ENCODE measurements at places on chromosomes 13 and 19.

- no peak for DNase-seq
These were observed 47.0 kb upstream of the FLT1 start for GRCh38 chr13:28541966-28542365.

GRCh38 chr19:10719466-10719961 lies 1.6 kb downstream of the DNM2 start:
- DNase-seq = no peak

DNA sequence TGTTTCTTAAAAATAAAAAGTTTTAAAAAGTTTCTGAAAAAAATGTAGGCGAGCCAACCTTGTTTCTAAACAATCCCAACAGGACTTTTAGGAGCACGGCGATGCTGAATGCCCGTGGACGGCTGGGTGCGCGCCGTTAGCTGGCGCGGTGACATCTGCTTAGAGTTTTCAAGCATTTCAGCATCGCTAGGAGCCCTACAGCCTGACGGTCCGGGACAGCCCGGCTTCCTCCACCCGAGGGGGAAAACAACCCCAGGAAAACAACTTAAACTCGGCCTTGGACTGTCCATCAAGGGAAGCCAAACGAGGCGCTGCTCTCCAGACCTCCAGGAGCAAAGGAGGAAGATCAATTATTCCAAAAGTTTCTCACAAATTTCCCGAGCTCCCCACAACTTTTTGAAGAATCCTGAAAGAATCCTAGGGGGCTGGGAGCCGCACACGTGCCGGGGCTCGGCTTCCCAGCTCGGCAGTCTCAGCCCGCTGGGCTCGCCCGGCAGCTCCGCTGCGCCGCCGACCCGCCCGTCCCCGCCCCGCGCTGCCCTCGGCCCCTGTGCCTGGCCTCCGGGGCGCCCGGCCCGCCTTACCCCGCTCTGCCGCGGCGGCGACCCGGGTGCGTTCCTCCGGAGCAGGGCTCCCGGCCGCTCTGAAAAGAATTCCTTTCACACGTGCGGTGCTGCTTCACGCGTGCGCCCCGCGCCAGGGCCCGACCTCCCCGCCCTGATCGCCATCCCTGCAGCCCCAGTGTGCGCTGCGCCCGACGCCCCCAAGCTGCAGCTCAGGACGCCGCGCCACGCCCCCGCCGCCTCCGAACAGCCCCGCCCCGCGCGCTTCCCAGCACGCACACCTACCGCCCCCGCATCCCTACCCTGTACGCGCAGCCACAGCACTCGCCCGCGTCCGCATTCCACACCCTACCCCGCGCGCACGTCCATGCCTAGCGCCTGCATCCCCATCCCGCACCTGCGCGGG lies at the start of gene GJA3:
Gene GJA3 (minus strand): TSS at position 747 of the 969 bp plus-strand sequence. CDS start 17,764 bp downstream, outside the sequence.
- no peak for DNase-seq

- DNase-seq = no peak
These were observed 229.0 kb downstream of the POSTN start for GRCh38 chr13:37369616-37370015.

DNA sequence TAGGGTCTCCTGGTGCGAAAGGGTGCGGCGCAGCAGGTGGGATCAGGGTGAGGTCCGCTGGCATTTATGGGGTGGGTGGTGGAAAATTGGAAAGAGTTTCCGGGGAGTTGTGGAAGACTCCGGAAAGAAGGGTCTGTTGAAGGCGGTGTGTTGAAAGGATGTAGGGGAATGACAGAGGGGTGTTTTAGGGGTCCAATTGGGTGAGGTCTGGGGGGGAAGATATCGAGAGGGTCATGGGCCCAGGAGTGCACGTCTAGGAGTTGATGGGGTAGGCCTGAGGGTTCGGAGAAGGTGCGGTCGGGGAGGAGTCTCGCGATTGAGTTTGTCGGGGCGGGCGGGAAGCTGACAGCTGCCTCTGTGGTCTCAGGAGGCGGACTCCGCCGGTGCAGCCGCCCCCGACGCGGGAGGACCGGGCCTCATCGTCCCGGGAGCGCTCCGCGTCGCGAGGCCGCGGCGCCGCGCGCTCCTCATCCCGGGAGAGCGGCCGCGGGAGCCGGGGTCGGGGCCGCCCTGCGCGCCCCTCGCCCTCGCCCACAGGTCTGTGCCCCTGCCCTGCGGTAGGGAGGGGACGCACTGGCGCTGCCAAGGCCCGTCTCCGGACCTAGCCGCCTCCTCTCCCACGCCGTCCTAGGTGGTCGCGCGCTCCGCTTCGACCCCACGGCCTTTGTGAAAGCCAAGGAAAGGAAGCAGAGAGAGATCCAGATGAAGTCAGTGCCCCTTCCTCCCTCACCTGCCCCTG lies 7.0 kb downstream of the PGLYRP1 start:
- no peak for DNase-seq

- DNase-seq = no peak
These were observed 200.9 kb upstream of the TMTC4 start for GRCh38 chr13:100875392-100876043.

DNA sequence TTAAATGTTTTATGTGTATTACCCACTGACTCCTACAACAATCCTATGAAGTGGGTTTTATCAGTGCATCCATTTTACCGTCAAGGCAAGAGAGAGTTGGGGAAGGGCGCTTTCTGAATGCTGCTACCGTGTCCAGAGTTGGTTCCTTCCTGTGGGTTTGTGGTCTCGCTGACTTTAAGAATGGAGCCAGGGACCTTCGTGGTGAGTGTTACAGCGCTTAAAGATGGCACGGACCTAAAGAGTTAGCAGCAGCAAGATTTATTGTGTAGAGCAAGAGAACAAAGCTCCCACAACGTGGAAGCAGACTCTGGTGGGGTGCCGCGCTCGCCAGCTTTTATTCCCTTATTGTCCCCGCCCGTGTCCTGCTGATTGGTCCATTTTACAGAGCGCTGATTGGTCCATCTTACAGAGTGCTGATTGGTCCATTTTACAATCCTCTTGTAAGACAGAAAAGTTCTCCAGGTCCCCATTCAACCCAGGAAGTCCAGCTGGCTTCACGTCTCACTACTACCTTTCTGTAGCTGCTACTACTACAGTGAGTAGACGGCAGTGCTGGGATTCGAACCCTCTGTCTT lies 6.1 kb downstream of the OSCAR start:
- no peak for DNase-seq

- no peak for DNase-seq
These were observed 4.0 kb upstream of the NFIX start for GRCh38 chr19:12991296-12991695.

DNA sequence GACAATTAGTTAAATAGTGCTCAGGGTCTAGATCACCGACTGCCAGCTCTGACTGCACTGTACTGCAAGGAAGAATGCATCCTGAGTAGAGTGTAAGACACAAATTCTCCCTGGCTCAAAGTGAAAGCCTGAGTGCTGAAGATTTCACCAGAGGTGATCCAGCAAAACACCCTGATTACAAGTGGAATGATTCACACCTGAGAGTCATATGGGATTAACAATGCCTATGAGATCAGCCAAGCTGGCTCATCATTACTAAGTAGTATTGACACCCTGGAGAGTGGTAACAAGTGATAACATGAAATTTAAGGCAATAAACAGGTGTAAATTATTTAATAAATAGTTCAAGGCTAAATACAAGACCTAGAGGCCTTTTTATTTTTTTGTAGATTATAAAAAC lies 403.8 kb upstream of the PRR20A start:
- DNase-seq = no peak

GRCh38 chr19:2423071-2423914 lies 4.1 kb downstream of the TIMM13 start:
- DNase-seq = no peak

GRCh38 chr13:67143544-67144115 lies 86.5 kb downstream of the PCDH9 start:
- DNase-seq = no peak

- DNase-seq = no peak
These were observed 43.1 kb downstream of the CEBPG start for GRCh38 chr19:33416307-33417215.

DNA sequence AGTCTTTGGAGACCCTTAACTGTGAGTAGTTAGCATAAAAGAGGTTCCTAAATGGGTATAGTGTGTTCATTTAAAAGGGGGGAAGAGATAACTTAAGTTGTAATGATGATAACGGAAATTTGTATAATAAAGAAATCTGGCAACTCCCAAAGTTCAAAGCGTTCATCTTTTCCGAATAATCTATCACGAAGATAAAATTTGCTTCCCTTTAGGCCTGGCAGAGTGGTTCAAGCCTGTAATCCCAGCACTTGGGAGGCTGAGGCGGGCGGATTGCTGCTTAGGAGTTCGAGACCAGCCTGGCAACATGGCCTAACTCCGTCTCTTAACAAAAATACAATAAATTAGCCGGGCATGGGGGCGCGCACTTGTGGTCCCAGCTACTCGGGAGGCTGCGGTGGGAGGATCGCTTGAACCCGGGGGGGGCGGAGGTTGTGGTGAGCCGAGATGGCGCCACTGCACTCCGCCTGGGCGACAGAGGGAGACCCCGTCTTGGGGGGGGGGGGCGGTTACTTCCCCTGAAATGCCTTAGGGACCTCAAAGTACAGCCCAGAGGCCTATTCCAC lies 934 bp downstream of the N4BP2L2 start:
- no peak for DNase-seq

- no peak for DNase-seq
These were observed 49.0 kb upstream of the C13orf46 start for GRCh38 chr13:114022876-114023275.

DNA sequence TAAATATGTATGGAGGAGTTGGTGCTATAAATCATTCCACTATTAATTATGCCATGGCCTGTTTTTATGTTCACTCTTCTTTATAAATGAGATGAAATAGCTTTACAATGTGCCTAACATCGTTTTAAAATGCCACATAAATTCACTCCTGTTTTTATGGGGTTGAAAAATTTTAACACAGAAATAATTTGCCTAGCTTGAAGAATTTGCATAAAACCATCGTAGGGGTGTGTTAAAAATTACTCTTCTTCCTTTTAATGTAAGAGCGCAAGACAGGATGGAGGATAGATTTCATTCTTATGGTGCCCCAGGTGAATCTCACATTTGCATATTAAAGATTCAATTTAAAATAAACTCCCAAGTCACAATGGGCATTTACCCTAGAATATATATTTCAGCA lies 447.8 kb downstream of the OXGR1 start:
- DNase-seq = no peak

DNA sequence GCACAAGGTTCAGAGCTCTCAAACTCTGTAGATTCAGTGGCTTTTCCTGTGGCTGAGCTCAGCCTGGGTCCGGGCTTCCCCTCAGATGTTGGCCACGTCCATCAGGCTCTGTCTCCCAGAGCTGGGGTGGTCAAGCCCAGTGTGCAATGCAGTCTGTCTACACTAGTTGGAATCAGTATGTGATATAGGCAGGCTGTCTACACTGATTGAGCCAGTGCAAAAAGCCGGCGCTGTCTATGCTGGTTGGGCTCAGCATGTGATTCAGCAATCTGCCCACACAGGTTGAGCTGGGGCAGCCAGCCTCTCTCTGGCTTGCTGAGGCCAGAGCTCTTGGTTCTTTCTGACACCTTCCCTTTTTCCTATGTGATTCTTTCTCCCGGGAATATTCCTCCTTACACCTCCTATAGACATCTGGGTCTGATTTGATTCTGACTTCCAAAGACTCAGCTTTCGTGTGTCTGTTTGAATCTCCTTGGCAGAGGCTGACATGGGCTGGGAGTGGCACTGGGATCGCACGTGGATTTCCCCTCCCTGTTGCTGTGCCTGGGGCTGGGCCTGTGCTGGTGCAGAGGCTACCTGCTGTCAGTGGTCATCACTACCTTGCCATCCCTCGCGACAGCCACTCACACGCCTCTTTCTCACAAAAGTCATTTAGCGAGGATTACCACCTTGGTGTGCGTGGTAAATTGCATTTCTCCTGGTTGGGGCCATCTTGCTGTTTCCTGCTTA lies 9.3 kb downstream of the CHST8 start:
- DNase-seq = no peak

DNA sequence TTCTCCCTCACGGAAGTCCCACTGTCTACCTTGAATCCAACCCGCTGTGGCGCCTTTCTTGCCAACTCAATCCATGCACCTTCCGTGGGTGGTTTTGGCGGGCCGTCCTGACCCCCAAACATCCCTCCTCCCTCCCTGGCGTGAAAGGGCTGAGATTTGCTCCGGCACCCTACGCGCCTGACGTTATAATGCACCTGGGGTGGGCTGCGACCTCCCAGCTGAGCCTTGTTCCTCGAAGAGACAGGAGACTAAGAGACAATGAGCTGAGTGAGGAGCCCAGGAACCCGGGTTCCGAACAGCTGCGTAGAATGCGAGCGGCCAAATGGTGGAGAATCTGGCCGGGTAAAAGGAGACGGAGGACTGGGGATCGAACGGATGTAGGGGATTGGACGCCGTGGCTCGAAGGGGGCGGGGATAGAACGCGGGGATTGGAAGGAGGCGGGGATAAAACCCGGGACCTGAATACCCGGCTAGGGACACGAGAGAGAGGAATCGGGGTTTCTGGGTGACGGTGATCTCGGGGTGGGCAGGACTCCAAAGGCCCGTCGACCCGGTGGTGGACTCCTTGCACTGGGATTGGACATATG lies at the start of gene CPT1C:
Gene CPT1C (plus strand): TSS at position 461 of the 587 bp plus-strand sequence. CDS start 1,137 bp downstream, outside the sequence.
- no peak for DNase-seq

DNA sequence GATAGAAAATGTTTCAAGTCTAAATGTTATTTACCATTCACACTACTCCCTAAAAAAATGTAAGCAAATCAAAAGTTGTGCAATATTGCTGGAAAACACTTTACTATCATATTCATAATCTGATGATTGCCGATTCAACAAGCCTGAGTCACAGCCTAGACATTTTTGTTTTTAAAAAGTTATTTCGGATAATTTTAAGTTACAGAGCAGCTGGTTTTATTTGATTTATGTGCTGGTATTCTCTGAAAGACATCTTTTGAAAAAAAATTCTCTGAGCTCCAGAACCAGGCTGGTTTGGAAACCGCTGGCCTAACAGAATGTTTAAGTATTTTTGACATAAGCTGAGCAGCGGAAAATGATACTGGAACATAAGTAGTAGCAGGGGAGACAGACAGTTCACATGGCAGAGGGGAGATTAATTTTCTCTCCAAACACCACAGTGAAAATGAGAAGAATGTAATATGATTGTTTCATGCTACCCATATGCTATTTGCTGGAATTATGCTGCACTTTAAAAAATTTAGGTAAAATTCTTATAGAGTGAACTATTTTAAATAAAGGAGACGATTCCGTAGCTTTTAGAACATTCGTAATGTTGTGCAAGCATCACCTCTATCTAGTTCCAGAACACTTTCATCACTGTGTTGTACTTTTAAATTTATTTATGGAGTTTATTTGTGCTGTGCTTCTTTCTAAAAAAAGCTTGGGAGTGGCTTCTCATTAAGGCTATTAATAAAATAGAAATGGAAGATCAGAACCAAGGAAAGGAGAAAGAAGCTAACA lies 36.1 kb downstream of the TBC1D4 start:
- DNase-seq = no peak

GRCh38 chr13:105272660-105273631 lies 1262.5 kb downstream of the EFNB2 start:
- no peak for DNase-seq
